GM04503 (cell line): ENCODE measurements at places on chromosomes 4 and X.

- DNase-seq = peak; percentile 94
These were observed 43.2 kb downstream of the ZBTB49 start for GRCh38 chr4:4333265-4333706.

GRCh38 chr4:60981534-60981933, 218.6 kb upstream of the ADGRL3 start:
- no peak for DNase-seq

DNA sequence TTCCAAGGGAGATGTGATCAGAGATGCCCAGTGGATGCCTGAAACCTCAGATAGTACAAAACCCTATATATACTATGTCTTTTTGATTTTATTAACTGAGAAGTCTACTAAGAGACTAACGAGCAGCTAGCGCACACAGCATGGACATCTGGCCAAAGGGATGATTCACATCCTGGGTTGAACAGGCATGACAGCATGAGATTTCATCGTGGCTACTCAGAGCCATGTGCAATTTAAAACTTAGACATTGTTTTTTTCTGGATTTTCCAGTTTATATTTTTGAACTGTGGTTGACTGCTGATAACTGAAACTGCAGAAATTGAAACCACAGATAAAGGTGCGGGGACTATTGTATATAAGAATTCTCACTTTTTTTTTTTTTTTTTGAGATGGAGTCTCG, 2252.9 kb upstream of the AGA start:
- no peak for DNase-seq

- peak; percentile 88 for DNase-seq
These were observed 802.4 kb downstream of the TRIML1 start for GRCh38 chr4:188941524-188942119.

DNA sequence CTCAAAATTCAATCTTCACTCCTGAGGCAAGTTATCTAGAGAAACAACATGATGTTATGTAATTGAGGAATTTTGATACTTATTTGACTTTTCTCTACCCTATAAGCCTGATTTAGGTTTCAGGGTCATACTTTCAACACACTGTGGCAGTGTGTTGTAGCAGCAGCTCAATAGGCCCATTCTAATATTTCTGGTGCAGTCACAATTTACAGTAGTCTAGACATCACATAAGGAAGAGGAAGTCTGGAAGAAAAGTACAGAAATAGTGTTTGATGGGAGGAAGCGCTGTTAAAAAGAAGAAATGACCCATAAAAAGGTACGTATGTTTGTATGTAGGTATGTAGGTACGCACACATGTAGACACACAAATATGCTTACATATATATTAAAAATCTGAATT, 194.3 kb downstream of the ARHGAP24 start:
- DNase-seq = no peak

GRCh38 chr4:70704931-70705182, 16.5 kb downstream of the UTP3 start:
- no peak for DNase-seq

DNA sequence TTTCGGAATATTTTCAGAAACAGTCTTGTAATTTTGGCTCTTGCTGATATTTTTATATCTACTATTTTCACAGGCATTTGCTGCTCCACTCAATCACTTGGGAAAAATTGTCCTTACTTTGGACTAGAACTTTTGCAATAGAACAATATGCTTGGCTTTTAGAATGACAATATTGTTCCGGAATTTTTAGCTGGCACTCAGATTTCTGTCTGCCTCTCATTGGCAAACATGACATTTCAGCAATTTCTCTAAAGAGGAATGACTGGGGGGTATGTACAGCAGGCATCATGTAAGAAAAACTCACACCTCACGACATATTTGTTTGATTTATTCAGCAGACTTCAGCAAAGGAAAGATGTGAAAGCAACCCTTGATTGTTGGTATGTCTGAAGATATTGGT, 243.6 kb upstream of the GPRIN3 start:
- no peak for DNase-seq

DNA sequence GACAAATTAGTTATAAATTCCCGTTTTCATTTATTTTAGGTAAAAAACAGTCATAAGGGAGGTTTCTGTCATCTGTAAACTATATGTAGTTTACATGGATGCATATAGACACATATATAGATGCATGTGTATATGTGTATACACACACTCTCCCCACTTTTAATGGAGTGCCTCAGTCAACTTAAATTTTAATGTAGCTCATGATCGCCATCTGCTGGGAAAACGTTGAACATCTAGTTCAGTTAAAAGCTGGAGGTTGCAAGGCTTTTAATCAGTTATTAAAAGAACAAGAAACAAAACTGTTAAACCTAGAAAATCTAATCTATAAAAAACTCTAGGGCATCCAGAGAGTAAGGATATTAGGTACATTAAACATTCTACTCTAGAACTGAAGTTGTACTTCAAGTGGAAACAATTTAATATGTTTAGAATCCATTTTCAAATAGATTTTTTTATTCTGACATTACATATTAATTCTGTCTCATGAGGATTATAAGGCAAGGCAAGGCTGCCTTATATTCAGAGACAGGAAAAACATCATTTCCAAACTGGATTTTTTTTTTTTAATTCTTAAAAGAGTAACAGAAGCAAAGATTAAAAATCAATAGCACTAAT, 122.6 kb downstream of the SHISA3 start:
- no peak for DNase-seq

DNA sequence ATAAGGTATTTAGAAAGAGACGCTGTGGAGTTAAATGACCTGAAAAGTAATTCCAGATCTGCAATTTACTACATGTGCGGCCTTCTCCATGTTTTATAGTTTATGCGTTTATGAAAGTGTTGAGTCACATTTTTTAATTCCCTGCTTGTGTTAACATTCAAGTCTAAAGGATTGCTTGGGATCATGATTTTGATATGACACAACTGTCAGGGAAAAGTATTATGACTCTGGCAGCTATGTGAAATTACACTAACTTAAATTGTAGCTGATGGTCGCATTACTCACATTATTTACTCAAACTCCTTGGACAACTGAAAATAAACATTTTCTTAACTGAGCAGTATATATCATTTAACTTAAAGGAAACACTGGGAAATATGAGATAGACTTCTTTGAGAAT, 14.3 kb upstream of the GABRB1 start:
- no peak for DNase-seq

GRCh38 chrX:13412208-13412600, 92.4 kb upstream of the ATXN3L start:
- DNase-seq = no peak

DNA sequence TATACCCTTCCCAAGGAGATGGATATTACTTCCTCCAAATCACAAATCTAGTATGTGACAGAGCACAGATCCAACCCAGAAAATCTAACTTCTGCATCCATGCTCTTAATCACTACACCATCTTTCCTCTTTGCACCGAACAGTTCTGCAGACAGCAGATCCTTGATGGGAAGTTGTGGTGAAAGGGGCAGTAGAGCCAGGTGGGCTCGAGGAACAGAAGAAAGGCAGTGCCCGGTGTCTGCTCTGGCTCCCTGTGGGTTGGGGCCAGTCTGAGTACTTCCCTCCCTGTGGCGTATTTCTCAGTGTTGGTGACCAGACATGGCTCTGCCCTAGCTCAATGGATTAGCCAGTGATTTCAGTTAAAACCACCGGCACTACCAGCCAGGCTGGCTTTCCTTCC, 15.3 kb downstream of the HOPX start:
- no peak for DNase-seq

- DNase-seq = no peak
These were observed 81.8 kb downstream of the TEX11 start for GRCh38 chrX:70826715-70827114.

DNA sequence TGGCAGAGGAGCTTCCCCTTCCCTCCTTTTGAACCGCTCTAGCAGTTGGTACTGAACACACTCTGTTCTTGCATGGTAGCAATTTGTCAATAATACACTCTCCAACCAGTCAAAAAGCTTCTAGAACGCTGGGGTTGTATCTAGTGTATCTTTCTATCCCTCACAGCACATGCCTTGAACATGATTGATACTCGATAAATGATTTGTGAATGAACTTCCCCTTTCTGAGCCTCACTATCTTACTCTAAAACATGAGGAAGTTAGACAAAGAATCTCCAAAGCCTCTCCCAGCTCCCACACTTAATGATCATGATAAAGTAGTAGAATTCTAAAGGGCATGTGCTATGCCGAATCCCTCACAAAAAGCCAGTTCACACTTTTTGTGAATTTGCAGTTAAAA, 64.4 kb downstream of the DLG3 start:
- DNase-seq = no peak

- DNase-seq = no peak
These were observed 639.1 kb downstream of the GABRG1 start for GRCh38 chr4:45484740-45485139.

DNA sequence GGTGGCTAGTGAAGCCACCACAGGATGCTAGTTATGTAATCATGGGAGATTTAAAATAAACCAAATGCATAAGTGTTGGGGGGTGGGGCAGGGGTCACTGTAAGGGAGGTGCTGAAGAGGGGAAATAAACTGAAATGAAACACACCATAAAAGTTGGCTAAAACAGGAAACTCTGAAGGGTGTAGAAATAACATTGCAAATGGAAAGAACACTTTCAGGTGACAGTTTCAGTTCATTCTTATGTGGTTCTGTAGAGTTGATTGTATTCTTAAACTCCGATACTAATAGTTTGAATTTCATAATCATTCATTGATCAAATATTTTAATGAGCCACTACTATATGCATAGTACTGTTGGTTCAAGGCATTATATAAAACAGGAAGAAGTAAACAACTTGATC, 80.1 kb downstream of the HDAC8 start:
- no peak for DNase-seq

GRCh38 chr4:5517372-5517771, 191.0 kb downstream of the EVC2 start:
- DNase-seq = no peak

- DNase-seq = no peak
These were observed 52.8 kb downstream of the APOO start for GRCh38 chrX:23854945-23855344.

- DNase-seq = no peak
These were observed 26.8 kb downstream of the OCIAD2 start for GRCh38 chr4:48879561-48880442.

DNA sequence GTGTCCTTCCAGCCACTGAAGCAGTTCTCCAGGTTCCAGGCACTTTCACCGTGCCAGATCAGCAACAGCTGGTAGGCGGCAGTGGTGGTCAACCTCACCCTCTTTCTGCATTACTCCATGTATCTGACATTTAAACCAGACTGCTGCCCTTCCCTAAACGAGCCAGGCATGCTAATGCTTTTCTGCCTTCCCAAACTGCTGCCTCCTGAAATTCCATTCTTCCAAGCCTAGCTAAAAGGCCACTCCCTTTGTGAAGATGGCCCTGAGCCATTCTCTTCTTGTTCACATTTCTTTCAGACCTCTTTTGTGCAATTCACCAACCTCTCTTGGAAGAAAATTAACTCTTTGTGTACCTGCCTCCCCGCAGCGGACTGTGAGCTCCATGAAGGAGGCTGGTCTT, 73.7 kb downstream of the CHST7 start:
- DNase-seq = no peak

GRCh38 chr4:67393699-67394281, 151.5 kb downstream of the CENPC start:
- no peak for DNase-seq

DNA sequence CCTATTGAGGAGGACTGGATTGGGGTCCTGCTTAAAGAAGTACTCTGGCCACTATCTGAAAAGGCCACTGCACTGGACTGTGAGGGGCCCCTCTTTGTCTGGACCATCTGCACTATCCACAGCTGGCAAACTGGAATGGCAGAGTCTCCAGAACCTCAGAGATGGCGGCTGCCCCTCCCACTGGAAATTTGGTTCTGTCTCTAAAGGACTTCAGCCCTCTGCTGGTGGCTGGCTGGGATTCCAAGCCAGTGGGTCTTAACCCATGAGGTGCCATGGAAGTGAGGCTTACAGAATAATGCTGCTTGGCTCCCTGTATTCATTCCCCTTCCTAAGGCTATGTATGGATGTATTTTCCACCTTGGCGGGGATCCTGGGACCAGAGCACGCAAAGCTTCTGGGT, 41.6 kb upstream of the CYLC1 start:
- no peak for DNase-seq

GRCh38 chrX:40570346-40571093, 10.2 kb upstream of the ATP6AP2 start:
- no peak for DNase-seq

DNA sequence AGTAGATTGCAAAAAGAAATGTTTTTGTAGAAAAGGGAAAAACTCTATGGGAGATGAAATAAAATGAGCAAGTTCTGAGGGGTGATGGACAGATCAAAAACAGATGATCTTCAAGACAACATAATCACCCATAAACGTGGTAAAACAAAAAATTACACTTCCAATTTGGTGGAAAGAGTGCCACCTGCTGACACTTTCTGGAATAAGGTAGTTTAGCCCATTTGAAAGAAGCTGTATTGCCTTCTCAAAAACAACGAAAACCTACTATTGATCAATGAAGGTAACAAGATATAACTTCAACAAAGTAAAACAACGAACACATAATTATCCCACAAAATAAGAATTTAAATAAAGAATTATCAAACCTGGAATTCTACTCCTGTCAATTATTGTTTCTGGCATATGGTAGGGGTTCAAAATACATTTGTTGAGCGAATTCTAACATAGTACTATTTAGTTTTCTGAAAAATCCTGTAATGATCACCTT, 2.5 kb downstream of the COQ2 start:
- DNase-seq = peak; percentile 27

- DNase-seq = no peak
These were observed 83.3 kb downstream of the SORCS2 start for GRCh38 chr4:7275490-7276154.

GRCh38 chr4:109429545-109429944, 4.1 kb upstream of the SEC24B start:
- no peak for DNase-seq

- no peak for DNase-seq
These were observed 1.6 kb downstream of the OPRPN start for GRCh38 chr4:70399319-70399718.

DNA sequence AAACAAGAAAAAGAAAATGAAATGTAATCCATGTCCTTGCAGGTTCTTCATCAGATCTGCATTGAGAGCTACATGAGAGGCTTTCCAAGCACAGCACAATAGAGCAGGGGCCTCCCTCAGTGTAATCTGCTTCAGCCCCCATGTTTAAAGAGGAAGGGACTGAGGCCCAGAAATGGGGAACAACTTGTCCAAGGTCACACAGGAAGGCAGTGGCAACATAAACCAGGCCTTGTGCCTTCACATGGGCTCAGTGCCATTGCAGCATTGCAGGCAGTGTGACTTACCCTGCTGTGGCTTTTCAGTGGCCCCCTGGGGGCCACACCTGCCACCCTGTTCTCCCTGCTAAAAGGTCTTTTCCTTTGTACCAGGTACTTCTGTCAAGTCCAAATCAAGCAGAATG, 20.9 kb upstream of the CD99L2 start:
- DNase-seq = no peak

- DNase-seq = no peak
These were observed 247.9 kb upstream of the EPHA5 start for GRCh38 chr4:65918212-65918611.

GRCh38 chr4:53450773-53451172, 73.3 kb downstream of the FIP1L1 start:
- DNase-seq = no peak

GRCh38 chr4:176762661-176763308, 29.9 kb downstream of the VEGFC start:
- DNase-seq = no peak

GRCh38 chrX:155068165-155068564, 2.8 kb downstream of the CMC4 start:
- DNase-seq = no peak
